ENCODE measurements at places on chromosomes 2 and 18.
A peak's percentile ranks its signal among the peaks of the same experiment; 100 is the strongest.

GRCh38 chr2:102238039-102238756, 51.4 kb downstream of the IL1RL2 start:
- DNase-seq: peak; percentile 34

DNA sequence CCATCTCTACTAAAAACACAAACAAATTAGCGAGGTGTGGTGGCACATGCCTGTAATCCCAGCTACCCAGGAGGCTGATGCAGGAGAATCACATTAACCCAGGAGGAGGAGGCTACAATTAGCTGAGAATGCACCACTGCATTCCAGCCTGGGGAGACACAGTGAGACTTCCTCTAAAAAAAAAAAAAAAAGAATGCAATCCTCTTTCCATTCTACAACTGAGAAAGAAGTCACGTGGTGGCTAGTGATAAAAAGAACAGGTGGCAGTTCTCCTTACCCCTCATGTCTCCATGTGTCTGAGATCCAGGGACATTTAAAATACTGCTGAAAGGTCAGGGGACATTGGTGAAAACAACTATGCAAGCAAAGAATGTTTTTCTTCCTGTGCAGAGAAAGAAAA, 24.4 kb upstream of the GPR39 start:
- DNase-seq: no peak

- DNase-seq: no peak
Observed at GRCh38 chr2:59584958-59585357, 968.5 kb downstream of the BCL11A start.

DNA sequence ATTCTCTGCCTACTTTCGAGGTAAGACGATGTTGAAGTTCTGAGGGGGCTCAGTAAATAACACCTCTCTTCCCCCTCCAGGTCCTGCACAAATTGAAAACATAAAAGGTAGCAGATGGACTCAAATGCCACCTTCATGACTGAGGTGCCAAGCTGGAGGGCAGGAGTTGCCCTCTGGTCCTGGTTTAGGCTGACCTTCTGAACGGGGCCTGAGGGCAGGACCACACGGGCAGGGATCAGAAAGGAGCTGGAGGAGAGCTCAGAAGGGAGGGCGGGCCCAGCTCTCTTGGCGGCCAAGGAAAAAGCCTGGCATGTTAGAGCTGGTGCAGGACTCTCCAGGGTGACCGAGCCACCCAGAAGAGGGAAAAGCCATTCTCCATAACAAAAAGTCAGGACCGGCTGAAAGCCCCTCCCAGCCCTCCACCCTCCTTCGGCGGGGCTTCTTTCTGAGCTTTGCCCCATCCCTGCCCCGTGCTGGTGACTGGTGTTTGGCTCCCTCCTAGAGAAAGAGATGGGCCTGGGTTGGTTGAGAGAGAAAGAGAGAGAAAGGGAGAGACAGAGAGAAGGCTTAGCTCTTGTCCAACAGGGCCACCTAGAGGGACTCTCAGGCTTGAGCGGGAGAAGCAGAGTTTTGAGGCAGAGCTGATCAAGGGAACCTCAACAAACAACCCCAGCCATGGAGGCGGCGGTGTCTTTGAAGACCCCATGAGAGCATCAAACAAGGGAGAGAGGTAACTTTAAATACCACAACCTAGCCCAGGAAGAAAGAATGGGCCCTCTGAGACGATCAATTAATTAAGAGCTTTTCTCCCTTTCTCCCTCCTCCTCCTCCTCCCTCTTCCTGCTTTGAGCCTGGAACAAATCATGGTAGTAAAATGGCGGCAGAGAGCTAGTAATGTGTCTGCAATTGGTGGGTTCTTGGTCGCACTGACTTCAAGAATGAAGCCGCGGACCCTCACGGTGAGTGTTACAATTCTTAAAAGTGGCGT, 50.8 kb downstream of the WIPF1 start:
- DNase-seq: peak; percentile 52

- peak; percentile 95 for DNase-seq
Observed at GRCh38 chr18:54828281-54828881, at the start of gene RAB27B. RAB27B (plus strand) TSS chr18:54828477; CDS start chr18:54877586, 49,109 bp downstream.

DNA sequence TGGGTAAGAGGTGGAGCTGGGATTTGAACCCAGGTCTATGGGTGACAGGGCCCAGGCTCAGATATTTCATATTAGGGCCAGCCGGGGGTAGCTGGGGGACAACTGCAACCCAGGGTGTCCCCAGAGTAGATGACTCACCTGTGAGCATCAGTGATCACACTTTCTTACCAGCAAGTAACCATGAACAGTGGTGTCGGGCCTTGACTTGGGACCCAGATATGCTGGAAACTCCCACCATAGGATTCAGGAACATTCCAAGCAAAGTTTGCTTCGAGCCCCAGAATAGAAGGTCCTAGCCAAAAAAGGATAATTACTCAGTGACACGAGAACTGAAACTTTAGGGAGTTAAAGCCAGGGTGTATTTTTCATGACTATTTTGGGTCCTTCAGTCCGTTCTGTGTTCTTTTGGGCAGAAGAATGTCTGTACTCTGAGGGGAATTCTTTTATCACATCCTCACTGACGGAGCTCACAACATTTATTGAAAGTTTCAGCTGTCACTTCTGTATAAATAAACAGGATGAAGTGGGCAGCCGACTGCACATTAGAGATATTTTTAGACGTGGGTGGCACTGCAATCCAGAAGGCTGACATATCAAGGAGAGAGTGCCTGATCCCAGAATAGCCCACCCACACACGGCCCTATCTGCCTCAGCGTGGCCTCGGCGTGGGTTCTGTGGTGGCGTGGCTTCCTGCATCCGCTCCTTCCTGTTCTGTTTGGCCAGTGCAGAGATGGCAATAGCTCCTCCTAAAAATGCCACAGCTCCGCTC, 45.6 kb downstream of the RAMP1 start:
- no peak for DNase-seq

DNA sequence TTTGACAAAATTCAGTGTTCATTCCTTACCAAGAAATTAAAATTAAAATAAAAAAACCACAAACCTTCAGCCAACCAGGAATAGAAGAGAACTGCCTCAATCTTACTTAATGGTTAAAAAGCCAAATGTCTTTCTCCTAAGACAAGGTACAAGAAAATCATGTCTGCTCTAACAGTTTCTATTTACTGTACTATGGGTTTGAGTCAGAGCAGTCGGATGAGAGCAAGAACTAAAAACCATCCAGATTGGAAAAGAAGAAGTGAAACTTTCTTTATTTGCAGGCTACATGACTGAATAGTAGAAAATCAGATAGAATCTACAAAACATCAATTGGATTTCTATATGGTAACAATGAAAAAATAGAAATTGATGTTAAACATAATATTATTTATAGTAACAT, 555.5 kb upstream of the TNP1 start:
- DNase-seq: no peak

GRCh38 chr2:240347949-240348500, 87.4 kb upstream of the GPC1 start:
- no peak for DNase-seq

DNA sequence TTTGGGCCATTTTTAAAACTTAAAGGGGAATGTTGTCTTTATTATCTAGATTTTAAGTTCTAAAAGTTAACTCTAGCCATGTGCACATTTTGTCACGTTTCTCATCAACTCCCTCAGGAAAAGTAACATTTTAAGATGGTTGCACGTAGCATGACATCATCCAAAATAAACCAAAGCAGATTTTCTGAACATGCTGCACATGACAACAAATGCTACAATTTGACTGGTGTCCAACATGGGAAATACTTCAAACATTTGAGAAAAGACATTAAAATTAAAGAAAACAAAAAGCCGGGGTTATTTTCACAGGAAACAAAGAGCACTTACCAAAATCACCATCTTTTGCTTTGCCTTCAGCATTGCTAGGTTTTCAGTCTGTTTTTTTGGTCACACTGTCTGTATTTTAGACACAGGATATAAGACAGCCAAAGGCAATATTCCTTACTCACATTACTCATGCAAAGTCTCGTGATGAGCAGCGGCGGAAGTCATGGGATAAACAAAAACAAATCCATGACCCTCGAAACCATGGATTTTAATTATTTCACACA, 51.3 kb upstream of the RND3 start:
- DNase-seq: peak; percentile 52

GRCh38 chr2:166932032-166932431, 43.8 kb downstream of the XIRP2 start:
- no peak for DNase-seq

GRCh38 chr2:233817361-233817911, 36.9 kb downstream of the HJURP start:
- DNase-seq: peak; percentile 20

DNA sequence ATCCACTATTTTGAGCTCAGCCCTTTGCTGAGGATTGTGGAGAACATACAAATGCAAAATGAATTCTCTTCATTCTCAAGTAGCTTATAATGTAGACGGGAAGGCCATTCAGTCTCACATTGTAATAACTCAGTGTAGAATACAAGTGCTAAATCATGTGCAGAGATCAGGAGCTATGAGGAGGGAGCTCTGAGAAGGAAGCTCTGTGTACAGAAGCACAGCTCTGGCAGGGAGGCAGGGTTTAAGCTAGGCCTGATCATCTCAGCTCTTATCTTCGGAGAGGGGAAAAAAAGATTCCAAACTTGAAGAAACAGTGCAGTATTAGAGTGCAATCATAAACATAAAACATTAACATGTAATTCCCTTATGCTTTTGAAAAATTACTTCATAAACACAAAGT, 291.1 kb upstream of the SKOR2 start:
- DNase-seq: no peak

DNA sequence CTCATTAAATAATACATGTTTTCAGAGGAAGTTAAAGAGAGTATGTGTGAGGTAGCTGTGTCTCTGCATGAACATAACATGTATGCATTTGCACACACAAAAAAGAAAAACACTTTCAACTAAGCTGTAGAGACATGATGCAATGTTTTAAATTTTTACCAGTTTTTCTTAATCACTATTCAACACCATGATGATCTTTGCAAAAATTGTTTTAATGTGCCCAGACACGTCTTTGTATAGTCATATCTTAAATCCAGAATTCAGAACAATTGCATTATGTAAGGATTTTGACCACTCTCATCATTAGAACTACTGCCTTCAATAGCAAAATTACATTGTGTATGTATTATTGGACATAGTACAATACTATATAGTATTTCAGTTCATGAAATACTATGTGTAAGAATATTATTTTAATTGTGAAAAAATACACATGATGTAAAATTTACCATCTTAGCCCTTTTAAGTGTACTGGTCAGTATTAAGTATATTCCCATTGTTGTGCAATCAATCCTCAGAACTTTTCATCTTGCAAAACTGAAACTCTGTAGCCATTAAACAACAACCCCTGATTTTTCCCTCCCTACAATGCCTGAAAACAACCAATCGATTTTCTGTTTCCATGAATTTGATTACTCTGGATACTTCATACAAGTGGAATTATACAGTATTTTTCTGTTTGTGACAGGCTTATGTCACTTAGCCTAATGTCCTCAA, 104.5 kb upstream of the ACVR2A start:
- DNase-seq: no peak

Measured in stomach (tissue), 19 donors.